CD4-positive, alpha-beta T cell treated with Interleukin-17A for 1 hour (primary cell): ENCODE measurements at places on chromosomes 16 and 17.

GRCh38 chr17:50319306-50320004 lies 26.5 kb upstream of the XYLT2 start:
- DNase-seq: no peak

GRCh38 chr16:74305978-74306784 lies 9.6 kb downstream of the PSMD7 start:
- DNase-seq: no peak

DNA sequence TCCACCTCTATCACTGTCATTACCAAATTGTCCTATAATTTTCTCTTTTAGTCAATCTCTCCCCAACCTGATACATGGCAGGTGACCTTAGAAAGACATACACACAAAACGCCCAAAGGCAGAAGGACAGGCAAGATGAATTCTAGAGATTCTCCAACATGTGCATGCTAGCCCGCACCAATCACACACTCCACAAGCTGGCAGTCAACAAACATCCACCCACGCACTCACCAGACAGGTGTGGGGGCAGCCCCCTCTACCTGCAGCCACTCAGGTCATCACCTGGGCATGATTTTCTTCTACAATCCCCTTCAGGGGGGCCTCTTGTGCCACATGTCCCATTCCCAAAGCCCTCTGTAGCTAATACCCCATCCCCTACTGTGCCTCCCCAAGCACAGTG lies 9.5 kb downstream of the MPP2 start:
- no peak for DNase-seq

GRCh38 chr16:938752-939151 lies 32.0 kb downstream of the LMF1 start:
- no peak for DNase-seq

DNA sequence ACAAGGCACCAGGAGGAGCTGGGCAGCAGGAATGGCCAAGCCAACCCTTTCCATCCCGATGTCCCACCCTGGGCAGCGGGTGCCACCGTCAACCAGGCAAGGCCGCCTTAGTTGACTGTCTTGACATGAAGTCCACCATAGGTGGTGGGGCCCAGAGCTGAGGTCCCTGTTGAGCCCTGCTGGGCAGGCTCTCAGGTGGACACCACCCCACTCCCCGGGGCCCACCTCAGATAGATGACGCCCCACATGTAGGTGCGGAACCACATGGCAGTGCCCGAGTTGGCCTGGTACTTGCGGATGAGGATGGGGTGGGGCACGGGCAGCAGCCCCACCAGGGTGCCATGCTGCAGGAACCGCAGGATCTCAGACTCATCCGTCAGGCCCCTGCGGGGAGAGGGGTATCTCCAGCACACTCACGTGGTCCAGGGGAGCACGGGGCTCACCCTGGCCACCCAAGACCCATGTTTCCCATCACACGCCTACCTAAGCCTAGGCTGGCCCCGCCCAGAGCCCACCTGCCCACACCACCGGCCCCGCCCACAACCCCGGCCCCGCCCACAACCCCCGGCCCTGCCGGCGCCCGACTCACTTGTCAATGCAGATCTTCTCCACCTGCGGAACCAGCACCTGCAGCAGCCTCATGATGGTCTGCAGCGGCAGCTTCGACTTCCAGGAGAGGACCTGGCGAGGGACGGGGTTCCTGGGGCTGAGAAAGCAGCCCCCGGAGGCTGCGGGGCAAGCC lies 16.2 kb downstream of the OTOP3 start:
- DNase-seq: no peak

DNA sequence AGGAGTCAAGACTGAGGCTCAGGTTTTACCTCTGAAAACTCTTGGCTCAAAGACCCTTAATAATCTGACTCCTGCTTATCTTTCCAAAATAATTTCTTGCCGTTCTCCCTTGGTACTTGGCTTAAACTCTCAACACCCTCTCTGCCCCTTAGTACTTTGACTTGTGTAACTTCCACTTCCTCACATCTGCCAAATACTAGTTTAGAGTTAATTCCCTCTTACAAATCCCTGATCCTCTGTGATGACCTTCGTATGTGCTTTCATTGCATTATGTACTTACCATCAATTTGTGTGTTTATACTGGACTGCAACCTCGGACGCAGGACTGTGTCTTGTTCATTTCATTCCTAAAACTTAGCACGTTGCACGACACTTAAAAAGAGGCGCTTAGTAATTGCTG lies 35.2 kb downstream of the ZNF207 start:
- DNase-seq: no peak

GRCh38 chr16:56363781-56364565 lies 61.4 kb downstream of the AMFR start:
- DNase-seq: no peak

DNA sequence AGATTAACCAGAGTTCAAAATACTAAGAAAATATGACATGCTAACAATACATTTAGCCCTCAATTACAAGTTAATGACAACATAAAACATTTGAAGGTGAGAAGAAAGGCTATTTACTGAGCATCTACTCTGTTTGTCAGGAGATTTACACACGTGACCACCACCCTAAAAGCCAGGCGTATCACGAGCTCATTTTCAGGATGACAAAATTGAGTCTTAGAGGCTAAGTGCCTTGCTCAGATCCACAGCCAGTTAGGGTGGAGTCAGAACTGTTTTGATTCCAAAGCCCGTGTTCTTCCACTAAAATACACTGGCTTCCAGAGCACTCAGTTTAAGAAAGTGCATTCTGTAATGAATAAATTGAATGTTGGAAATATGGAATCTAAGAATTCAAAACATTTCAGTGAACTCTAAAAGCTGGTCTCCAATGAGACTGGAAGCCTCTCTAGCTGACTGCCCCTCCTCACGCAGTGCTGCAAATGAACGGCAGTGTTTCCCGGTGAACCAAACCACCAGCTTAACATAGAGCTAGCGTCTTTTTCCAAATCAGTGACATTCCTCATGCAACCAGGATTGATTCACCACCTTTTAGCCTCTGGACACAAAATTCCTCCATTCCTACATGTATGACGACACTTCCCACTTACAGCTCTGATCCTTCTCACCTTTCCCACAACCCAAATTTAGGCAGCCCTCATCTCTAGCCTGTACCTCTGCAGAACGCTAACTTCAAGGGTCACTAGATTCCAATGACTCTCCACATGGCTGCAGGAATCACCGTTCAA lies 5.9 kb downstream of the ZDHHC7 start:
- no peak for DNase-seq

GRCh38 chr16:72932050-72932449 lies 115.9 kb downstream of the ZFHX3 start:
- DNase-seq: peak; percentile 15

DNA sequence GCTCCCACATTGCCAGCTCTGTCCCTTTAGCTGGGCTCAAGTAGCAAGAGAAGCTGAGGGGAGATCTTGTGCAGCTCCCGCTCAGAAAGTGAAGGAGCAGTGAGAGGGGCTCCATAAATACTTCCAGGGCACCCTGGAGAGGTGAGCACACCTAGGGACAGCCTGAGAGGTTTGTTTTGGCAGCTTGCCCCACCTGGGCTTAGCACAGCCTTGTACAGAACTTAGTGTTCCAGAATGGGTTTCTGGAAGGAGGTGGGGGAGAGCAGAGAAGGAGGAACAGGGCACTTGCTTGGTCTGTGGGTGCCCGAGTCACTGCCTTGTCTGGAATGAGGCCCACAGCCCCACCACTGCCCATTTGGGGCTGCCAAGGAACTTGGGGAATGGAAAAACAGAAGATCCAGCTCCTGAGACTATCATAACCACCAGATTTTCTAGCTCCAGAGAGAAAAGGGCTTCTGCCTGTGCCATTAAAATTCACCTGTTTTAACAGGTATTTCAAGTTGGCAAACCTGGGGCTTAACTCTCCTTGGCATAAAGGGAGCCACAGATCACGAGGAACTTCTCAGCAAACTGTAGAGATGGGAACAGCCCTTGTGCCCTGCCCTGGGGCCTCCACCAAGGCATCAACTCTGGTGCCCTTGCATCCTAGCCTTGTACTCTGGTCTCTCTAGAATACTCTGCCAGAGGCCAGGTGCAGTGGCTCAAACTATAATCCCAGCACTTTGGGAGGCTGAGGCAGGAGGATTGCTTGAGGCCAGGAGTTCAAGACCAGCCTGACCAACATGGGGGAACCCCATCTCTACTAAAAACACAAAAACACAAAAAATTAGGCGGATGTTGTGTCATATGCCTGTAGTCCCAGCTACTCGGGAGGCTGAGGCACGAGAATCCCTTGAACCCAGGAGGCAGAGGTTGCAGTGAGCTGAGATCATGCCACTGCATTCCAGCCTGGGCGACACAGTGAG lies 1.9 kb downstream of the PRR15L start:
- DNase-seq: no peak

- DNase-seq: no peak
Observed at GRCh38 chr16:88988980-88989811, 12.2 kb upstream of the CBFA2T3 start.

GRCh38 chr16:13348416-13348815 lies 447.0 kb downstream of the SHISA9 start:
- DNase-seq: no peak

GRCh38 chr16:4263504-4264436 lies 9.1 kb downstream of the TFAP4 start:
- DNase-seq: no peak

DNA sequence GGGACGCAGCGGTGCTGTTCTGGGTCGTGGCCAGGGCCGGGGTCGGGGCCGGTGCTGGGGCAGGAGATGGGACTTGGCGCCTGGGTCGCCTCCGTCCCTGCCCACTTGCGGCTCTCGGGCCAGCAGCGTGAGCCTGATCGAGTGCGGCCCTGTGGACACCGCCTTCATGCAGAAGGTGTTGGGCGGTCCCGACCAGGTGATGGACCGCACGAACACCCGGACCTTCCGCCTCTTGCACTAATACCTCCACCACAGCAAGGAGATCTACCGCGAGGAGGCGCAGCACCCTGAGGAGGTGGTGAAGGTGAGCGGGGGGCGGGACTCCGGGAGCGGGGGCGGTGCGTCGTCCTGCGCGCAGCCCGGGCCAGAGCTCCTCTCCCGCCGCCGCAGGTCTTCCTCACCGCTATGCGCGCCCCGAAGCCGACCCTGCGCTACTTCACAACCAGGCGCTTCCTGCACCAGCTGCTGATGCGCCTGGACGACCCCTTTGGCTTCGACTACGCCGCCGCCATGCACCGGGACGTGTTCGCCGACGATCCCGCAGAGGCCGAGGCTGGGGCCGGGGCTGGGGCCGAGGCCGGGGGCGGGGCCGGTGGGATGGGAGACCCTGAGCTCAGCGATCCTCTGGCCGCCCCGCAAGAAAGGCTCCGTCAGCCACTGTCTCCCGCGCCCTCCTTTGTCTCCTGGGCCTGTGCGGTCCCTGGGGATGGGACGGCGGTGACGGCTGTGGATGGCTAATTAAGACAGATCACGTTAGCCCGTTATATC lies 4.5 kb upstream of the HSD17B1 start:
- DNase-seq: peak; percentile 81

- no peak for DNase-seq
Observed at GRCh38 chr16:24718967-24719521, 10.4 kb upstream of the TNRC6A start.

DNA sequence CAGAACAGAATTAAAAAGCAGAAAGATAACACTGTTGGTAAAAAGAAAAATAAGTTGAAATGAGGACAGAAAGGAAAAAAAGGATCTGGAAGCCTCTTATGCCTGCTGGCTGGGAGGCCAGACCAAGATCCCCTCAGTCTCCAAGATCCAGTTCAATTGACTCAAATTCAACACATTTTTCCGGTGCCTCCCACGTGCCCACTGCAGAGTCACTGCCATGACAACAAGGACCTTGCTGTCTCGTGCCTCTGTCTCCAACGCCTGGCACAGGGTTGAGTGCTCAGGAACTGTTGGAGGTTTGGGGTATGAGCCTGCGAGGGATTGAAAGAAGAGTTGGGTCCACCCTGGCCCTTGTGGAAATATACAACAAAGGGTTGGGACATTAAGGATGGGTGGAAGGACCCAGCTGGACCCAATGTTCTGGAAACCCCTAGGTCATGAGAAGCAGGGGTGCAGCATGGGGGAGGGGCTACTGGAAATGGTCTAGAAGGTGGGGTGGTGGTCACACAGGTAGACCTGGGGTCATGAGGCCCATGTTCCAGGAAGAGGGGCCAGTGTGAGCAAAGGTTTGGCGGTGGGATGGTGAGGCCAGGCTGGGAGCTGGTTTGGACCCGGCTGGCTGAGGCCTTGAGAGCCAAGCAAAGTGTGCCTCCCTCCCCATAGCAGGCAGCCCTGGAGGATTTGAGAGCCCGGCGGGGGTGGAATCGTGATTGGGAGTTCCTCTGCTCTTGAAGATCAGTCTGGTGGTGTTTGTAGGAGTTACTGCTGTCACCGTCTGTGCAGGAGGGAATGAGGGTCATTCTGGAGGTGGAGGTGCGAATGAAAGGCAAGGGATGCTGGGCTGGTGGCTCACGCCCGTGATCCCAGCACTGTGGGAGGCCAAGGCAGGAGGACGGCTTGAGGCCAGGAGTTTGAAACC lies 1.3 kb downstream of the IL34 start:
- DNase-seq: no peak

DNA sequence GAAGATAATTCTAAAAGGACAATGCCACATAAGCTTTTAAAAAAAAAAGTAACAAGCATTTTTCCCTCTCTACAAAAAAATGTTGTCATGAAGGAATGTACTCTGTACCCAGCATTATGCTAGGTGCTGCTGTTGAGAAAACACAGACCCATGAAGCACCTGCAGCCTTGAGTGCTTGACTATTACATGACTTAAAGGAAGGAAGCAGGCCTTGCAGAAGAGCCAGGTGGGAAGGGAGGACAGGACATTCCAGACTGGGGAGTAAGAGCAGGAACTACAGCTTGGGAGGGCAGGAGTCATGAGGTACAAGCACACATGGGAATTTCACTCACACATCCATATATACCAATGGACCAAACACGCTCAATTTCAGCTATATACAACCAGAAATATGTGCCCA lies 3.8 kb downstream of the MYO1D start:
- DNase-seq: no peak

- no peak for DNase-seq
Observed at GRCh38 chr17:52738791-52739190, 580.3 kb upstream of the CA10 start.

GRCh38 chr16:80708823-80709222 lies 95.6 kb downstream of the CDYL2 start:
- DNase-seq: no peak

DNA sequence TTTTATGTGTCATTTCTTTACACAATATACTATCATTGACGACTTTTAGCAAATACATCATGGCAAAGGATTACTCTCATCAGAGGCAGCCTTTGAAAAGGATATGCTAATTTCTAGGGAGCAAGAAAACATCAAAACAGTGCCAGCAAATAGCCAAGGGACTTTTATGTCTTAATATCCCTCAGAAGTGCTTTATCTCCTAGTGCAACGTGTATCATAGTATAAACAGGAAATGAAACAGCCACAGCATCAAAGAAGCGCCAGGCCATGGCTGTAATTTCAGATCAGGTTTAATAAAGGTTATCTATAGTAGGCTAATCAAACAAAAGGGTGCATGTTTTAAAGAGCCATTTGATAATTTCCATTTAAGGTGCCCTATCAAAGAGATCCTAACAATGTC lies 159.9 kb downstream of the AXIN2 start:
- DNase-seq: no peak

- DNase-seq: no peak
Observed at GRCh38 chr17:33948309-33948708, 306.8 kb upstream of the CCL2 start.

- no peak for DNase-seq
Observed at GRCh38 chr16:79500286-79500685, 100.3 kb downstream of the MAF start.
